AG04450 (cell line): ENCODE measurements at places on chromosomes 11 and 22.

GRCh38 chr22:42791721-42792452 is 65.2 kb downstream of the ARFGAP3 start:
- DNase-seq, result no peak

DNA sequence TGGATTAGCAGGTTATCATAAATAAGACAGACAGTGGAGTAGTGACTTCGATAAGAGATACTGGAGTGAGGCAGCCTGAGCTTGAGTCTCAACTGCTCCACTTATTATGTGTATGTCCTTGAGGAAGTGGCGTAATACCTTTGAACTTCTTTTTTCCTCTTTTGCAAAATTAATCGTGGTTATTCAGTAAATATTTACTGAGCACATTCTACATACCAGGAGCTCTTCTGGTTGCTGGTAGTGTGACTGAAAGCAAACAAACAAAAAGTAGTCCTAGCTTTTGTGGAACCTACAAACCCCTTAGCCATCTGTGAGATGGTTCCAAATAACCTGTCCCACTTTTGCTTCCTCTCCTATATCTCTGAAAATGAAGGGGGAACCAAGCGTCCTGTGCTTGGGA is 125.6 kb upstream of the ASPHD2 start:
- DNase-seq, result no peak

- DNase-seq, result no peak
Measured at GRCh38 chr11:2975594-2975993, 16.5 kb downstream of the NAP1L4 start.

GRCh38 chr11:101931692-101932091 is 15.4 kb upstream of the ANGPTL5 start:
- DNase-seq, result no peak

DNA sequence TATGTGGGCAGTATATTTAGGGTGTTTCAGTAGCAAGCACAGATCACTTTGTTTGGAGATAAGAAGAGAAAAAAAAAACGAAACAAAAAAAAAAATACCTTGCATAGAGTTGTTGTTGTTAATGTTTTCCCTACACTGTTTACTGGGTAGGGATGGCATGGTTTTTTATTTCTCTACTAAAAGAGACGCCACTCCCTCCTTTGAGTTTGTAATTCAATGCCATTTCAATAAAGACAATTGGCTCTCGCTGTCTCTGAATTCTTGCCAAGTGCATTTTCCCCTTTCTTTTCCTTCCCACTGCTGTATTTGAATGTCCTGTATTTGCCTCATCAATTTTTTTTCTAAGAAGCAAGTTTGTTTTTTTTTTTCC is 213.9 kb upstream of the UBASH3B start:
- no peak for DNase-seq

- DNase-seq, result no peak
Measured at GRCh38 chr22:35023692-35024363, 42.1 kb upstream of the ISX start.

DNA sequence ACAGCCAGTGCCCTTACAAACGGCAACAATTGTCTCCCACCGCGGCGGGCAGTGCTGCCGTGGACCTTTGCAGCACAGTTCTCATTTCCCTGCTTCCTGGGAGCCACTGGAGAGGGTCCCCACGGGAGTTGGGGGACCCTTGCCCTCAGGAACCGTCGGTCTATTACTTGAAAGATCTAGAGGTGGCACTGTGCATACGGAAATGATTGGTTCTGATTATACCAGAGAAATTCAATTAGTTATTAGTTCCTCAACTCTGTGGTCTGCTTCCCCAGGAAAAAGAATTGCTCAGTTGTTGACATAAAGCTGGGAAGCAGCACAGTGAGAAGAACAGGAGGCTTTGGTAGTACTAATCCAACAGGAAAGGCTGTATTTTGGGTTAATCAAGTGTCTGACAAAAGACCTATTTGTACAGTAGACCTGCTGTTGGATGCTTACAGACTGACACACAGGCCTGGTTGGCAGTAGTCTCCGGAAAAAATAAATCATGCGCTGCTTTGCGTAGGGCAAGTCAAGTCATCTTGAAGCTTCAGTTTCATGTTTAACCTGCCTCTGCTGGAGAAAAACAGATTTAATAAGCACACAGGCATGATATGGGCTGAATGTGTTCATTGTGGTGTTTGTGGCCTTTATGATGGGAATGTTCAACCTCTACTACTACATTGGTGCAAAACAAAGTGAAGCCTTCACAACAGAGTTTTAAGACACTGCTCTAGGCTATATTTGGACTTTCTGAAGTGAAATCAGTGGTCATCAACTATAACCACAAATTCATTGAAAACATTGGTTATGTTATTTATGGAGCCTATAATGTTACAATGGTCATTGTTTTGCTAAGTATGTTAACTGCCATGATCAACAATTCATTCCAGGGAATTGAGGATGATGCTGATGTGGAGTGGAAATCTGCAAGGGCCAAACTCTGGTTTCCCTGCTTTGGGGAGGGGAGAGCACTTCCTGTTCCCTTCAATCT is 54.6 kb upstream of the SC5D start:
- no peak for DNase-seq

DNA sequence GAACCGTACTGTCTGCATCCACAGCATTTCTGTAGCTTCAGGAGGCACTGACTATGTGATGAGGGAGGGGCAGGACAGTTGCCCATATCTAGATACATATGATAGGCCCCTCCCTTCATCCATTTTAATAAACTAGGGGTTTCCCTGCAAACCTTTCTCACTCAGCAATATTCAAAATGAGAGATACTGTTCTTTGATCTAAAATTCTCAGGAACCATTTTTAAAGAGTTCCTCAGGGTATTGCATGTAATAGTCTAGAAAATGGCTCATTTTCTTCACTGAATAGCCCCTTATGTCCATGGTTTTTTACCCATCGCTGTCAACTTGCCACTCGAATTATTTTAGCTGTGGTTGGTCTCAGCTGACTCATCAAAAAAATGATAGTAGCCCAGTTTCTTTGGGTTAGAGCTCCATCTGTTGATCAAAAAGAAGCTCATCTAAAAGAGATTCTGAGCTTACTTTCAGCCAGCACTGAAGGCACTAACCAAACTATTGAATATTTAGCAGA is 37.0 kb upstream of the DNAJB7 start:
- peak; percentile 27 for DNase-seq

- DNase-seq, result no peak
Measured at GRCh38 chr11:67664213-67664585, 10.2 kb downstream of the ALDH3B2 start.

DNA sequence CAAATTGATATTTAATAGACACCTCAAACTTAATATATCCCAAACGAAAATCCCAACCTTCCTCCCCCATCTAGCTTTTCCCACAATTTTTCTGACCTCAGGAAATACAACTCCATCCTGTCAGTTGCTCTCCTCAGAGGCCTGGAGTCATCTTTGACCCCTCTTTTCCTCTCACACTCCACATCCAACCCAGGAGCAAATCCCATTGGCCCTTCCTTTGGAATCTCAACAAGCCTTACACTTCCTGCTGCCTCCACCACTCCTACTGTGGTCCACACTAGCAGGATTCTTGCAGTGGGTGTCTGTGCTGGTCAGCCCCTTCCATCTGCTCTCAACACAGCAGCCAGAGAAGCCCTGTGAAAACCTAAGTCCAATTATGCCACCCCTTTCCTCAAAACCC is 39.3 kb upstream of the RFPL3 start:
- no peak for DNase-seq

- no peak for DNase-seq
Measured at GRCh38 chr22:30381264-30381663, 5.9 kb downstream of the RNF215 start.

DNA sequence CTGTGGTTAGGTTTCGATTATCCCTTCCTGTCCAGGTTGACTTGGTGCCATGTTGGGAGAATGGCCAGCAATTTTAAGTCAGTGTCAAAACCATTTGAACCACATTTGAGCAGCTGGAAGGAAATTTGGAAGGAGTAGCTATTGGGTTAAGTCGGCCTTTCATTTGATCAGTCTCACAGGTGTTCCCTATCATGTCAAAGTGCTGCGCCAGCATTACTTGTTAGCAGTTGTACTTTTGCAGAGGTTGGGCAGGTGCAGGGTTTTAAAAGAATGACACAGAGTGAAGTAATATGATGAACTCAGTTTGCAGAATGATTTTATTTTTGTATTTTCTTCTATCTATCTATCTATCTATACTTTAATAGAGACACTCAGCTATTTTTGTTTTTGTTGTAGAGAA is 6.4 kb upstream of the TYMP start:
- DNase-seq, result no peak

- no peak for DNase-seq
Measured at GRCh38 chr11:134521001-134521400, 109.0 kb upstream of the B3GAT1 start.

GRCh38 chr11:88175569-88176075 is 379 bp upstream of the RAB38 start:
- DNase-seq, result no peak

GRCh38 chr11:61862714-61863547 is 28.4 kb downstream of the FADS3 start:
- no peak for DNase-seq

GRCh38 chr22:31828739-31829138 is 74.9 kb downstream of the DEPDC5 start:
- DNase-seq, result no peak
